ENCODE measurements at places on chromosomes 12 and 14.
A peak's percentile ranks its signal among the peaks of the same experiment; 100 is the strongest.

DNA sequence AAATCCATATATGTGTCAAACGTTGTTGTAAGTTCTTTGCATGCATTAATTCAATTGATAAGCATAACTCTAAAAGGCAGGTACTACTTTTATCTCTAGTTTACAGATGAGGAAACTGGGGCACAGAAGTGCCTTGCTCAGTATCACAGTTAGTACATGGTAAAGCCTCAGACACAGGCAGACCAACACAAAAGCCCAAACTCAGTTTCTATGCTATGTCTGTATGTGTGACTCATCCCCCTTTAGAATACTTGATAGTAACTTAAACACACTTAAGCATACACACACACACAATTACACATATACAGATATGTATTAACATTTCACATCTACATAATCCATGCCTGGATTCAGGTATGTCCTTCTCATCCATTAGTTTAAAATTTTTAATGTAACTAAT is 88.0 kb downstream of the EPS8 start:
- DNase-seq = no peak
- H3K27ac ChIP-seq = peak overlapping the region; percentile 44
- no peaks in the 10 kb centered on the region for H3K36me3 ChIP-seq

DNA sequence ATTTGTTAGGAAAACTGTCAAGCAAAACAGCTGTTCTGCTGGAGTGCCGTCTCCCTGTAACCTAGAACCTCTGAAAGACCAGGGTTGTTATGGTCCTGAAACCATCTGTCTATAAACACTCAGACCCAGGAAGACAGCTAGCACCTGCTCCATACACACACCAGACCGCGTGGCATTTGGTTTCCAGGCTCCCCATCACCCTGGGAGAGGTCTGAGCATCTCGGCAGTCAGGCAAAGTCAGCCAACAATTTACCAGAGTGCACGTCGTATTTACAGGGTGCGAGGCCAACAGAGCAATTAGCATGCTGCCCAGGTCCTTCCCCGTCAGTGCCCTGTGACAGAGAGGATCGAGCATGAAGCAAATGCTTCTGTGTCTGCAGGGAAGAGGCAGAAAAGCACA is 272.5 kb downstream of the SLC15A4 start:
- no peak overlapping the region for H3K4me3 ChIP-seq
- no peak for DNase-seq
- H3K36me3 ChIP-seq = no peaks in the 10 kb centered on the region
- H3K27me3 ChIP-seq = peaks cover 2% of the 10 kb centered on the region

- H3K4me1 ChIP-seq = no peaks in the 10 kb centered on the region
- no peak for DNase-seq
- no peak overlapping the region for H3K4me3 ChIP-seq
- no peak overlapping the region for H3K27ac ChIP-seq
- H3K27me3 ChIP-seq = no peaks in the 10 kb centered on the region
Observed at GRCh38 chr14:72941286-72941985, 15.2 kb downstream of the DCAF4 start.

DNA sequence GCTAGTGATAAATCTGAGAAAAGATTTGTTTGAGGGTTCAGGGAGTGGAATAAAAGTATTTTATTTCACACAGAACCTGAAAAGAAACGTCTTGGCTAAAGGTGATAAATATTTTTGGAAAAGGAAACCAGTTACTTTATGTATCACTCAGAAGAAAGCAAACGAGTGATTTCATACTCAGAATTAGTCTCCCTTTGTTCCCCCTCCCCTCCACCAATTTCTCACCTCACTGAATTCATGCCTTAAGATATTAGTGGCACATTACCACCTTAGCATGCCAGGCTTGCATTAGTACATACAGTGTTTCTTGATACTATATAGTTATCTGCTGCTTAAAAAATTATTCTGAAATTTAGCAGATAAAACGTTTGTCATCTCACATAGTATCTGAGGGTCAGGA is 28.2 kb downstream of the G2E3 start:
- H3K4me3 ChIP-seq = no peak overlapping the region
- DNase-seq = no peak
- no peaks in the 10 kb centered on the region for H3K27me3 ChIP-seq
- no peaks in the 10 kb centered on the region for H3K4me1 ChIP-seq
- H3K27ac ChIP-seq = no peak overlapping the region

- H3K36me3 ChIP-seq = no peaks in the 10 kb centered on the region
- H3K4me3 ChIP-seq = no peak overlapping the region
- no peak overlapping the region for H3K27ac ChIP-seq
- no peaks in the 10 kb centered on the region for H3K4me1 ChIP-seq
- H3K27me3 ChIP-seq = no peaks in the 10 kb centered on the region
Observed at GRCh38 chr12:30448038-30448437, 247.6 kb downstream of the IPO8 start.

DNA sequence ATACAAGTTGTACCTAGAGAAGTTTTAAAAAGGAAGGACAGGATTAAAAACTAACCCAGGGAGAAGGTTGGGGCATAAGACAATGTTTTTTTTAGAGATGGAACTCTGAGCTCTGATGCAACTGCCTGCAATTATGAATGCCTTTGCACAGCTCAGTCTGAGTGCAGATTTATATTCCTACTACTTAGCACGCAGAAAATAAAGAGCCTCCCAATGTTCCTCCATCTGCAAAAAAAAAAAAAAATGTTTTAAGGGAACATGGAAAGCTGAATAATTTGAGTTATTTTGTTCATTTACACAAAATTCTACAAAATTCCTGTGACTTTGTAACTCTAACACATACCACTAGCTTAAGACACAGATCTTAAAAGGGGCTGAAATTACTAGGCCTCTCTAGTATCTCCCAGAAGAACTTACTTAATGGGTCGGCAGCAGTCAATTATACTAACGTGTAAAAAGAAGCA is 15.7 kb downstream of the CLIP1 start:
- H3K4me3 ChIP-seq = no peak overlapping the region
- H3K27me3 ChIP-seq = no peaks in the 10 kb centered on the region
- peaks cover 48% of the 10 kb centered on the region for H3K4me1 ChIP-seq
- peak overlapping the region; percentile 90 for H3K27ac ChIP-seq
